ENCODE measurements at places on chromosomes 12 and 14. TPM values are rescaled to one million over a fixed set of nuclear protein-coding genes. Genes with fewer than 3 reads are reported as not detected.

DNA sequence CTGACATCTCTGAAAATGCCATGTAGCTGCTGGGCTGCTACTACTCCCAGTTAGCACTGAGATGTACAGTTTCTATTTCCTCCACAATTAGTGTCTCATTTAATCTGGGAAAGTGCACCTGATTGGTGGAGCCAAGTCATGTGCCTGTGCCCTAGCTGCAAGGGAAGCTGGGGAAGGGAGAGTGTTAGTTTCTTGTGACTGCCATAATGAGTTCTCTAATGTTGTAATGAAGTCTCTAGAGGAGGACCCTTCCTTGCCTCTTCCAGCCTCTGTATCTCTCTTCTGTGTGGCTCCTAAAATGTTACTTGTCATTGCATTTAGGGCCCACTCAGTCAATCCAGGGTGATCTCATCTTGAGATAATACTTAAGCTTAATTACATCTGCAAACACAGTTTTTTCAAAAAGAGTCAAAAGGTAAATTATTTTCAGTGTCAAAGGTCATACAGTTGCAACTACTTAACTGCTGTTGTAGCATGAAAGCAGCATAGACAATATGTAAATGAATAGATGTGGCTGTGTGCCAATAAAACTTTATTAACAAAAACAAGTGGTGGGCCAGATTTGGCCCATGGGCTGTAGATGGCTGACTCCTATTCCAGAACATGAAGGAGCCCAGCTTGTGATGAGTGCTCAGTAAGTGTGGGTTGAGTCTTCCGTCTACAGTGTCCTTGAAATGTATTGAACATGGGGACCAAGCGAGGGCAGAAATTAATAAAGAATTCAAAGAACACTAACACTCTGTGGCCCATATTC is 137.2 kb upstream of the MAP1LC3B2 start:
- no peak for DNase-seq

DNA sequence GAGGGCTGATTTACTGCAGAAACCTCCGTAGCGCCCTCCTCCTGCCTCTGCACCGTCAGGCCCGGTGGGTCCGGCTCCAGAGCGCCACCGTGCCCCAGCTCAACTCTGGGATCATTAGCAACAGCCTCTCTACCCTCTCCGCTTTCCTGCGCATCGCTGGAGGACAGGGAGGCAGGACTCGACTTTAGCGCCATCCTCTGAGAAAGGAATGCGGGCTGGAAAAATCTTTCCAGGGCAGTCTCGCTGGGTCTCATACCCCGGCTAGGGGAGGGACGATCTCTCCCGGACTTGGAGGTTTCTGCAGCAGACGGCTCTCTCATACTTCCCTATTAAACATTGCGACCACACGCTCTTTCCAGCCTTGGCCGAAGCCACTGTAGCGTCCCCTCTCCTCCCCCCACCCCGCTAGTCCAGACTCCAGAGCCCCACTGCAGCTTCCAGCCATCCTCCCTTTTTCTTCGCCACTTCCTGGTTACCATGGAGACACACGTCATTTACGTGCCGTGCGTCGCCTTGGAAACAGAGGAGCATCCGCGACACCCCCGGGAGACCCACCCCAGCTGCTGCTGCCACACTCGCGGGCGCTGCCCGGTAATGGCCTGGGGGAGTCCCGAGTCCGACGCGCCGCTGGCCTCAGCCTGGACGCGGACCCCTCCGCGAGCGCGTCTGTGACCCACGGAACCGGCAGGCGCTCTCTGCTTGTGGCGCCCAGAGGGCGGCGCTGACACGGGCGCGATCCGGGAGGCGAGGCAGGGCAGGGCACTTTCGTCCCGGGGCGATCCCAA is at the start of gene CCDC184:
CCDC184 (plus strand) TSS at position 554 of the 785 bp plus-strand sequence. CDS start 479 bp downstream, outside the sequence.
- peak; percentile 91 for DNase-seq

- DNase-seq, result no peak
Measured at GRCh38 chr14:105223770-105224544, 24.4 kb upstream of the BTBD6 start.

- DNase-seq, result peak; percentile 65
Measured at GRCh38 chr14:24058260-24058950, 6.6 kb downstream of the CARMIL3 start.

DNA sequence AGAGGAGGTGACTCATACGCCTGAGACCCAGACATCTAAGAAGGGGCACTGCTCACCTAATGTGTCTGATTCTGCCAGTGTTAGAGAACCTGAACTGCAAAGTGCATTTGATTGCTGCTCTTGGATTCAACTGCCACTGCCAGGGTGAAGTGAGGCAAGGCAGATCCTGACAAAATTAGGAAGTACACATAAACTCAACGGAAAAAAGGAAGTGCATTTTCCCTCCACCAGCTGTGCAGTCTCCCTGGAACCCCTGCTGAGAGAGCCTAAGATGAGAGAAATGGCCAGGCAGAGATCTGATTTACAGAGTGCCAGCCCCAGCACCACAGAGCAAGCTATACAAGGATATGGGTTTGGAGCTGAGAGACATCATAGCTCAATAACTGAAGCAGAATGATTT is 215.3 kb downstream of the SEC23A start:
- DNase-seq, result no peak

- peak; percentile 82 for DNase-seq
Measured at GRCh38 chr14:78022059-78022458, 148.1 kb upstream of the NRXN3 start.

DNA sequence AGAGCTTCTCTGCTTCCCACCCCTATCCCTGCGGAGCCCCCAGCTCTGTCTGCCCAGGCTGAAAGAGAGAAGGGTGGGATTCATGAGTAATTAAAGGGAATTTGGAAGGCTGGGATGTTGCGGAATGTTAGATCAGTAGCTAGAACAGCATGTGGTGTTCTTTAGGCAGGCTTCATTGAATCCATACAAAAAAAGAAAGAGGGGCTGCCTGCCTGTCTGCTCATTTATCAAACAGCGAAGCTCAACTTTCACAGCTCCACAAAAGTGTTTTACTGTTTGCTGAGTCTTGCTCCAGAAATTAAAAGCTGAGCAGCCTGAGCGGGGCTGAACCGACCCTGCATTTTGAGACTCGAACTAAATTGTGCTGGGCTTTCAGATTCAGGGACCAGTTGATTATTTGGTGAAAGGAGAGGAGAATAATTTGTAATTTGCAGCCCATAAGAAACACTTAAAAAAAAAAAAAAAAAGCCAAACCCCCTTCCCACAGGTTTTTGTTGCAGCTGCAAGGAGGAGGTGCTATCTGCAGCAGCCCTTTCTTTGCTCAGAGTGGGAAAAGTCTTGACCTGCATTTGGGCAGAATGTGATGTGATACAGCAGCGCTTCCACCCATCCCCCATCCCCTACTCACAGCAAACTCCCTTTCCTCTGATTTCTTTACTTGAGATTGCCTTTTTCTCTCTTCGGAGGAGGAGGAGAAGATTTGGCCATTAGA is 89.7 kb downstream of the RFX4 start:
- no peak for DNase-seq

Gene GPR132
- total RNA-seq, result not detected

Gene PIK3C2G
- not detected for total RNA-seq

Gene BLTP3B
- 13.3 TPM for total RNA-seq

Gene OR4K1
- total RNA-seq, result not detected

Gene UNG
- 58.0 TPM for total RNA-seq

Gene CAPZA3
- total RNA-seq, result not detected

Gene CCNK
- 9.1 TPM for total RNA-seq

Gene SLC22A17
- 4.6 TPM for total RNA-seq
